ENCODE measurements at places on chromosomes 16 and 17.
A peak's percentile ranks its signal among the peaks of the same experiment; 100 is the strongest.

DNA sequence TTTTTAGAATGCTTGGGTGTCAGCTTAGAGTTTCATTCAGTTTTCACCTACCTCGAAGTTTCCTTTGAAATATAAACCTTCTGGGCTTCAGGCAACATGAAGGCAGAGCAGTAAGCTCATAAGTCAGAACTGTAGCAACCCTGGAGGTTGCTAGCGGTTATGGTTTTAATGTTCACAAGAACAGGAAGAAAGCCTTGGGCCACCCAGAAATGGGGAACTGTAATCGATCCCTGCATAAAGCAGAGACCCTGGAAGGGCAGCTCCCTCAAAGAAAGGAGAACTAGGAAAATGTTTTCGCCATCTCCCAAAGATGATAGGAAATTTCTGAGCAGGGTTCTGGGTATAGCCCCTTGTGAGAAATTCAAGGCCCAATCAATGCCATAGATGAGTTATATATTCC lies 47.8 kb upstream of the RASL10B start:
- DNase-seq = no peak

DNA sequence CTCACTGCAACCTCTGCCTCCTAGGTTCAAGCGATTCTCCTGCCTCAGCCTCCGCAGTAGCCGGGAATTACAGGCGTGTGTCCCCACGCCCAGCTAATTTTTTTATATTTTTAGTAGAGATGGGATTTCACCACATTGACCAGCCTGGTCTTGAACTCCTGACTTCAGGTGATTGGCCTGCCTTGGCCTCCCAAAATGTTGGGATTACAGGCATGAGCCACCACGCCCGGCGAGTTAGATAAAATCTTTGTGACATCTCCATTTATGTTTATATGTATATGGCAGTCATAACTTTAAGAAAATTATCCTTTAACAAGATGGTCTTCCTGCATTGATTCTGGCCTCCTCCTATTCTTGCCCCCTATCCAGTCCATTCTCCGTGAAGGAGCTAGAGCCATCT lies 24.0 kb downstream of the CCDC42 start:
- DNase-seq = no peak

GRCh38 chr17:13346081-13346533 lies 255.6 kb downstream of the HS3ST3A1 start:
- DNase-seq = peak; percentile 91

GRCh38 chr17:44197107-44197506 lies 2.6 kb downstream of the ATXN7L3 start:
- DNase-seq = no peak

DNA sequence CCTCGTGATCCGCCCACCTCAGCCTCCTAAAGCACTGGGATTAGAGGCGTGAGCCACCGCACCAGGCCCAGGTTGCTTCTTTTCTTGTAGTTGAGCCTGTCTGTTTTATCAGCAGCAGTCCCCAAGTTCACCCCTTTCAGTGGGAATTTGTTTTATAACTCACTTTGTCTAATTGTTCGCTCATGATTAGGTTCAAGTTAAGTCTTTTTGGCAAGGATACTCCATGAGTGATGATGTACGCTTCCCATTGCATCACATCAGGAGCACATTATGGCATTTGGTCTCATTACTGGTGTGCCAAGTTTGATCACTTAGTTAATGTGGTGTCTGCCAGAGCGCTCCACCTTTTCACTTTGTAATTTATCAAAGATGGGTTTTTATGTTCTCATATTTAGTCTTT lies 14.4 kb upstream of the GJD3 start:
- DNase-seq = no peak

DNA sequence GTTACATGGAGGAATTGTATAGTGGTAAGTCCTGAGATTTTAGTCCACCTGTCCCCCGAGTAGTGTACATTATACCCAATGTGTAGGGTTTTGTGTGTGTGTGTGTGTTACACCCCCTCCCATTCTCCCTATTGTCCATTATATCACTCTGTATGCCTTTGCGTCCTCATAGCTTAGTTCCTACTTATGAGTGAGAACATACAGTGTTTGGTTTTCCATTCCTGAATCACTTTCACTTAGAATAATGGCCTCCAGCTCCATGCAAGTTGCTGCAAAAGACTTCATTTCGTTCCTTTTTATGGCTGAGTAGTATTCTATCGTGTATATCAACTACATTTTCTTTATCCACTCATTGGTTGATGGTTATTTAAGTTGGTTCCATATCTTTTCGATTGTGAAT lies 635 bp upstream of the FA2H start:
- no peak for DNase-seq

GRCh38 chr16:48284772-48285409 lies 37.6 kb upstream of the ABCC11 start:
- no peak for DNase-seq

- no peak for DNase-seq
Measured at GRCh38 chr17:61326330-61326729, 73.3 kb upstream of the TBX2 start.

DNA sequence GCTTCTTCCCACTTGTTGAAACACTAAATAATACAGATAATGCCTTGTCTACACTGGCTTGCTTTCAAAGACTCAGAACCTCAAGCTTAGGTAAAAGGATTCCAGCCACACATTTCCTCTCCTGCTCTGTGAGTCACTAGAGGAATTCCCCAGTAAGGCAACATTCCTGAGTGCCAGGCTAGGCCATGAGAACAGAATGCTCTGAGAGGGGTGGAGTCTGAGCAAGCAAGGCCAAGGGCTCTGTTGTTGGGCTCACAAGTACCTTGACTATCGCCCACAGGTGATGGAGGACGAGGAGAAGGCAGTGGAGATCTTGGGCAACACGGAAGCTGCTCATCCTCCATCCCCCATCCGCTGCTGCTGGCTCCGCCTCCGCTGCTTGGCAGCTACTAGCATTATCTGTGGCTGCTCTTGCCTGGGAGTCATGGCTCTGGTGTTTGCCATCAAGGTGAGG lies 6.7 kb upstream of the PHKG2 start:
- DNase-seq = peak; percentile 98

DNA sequence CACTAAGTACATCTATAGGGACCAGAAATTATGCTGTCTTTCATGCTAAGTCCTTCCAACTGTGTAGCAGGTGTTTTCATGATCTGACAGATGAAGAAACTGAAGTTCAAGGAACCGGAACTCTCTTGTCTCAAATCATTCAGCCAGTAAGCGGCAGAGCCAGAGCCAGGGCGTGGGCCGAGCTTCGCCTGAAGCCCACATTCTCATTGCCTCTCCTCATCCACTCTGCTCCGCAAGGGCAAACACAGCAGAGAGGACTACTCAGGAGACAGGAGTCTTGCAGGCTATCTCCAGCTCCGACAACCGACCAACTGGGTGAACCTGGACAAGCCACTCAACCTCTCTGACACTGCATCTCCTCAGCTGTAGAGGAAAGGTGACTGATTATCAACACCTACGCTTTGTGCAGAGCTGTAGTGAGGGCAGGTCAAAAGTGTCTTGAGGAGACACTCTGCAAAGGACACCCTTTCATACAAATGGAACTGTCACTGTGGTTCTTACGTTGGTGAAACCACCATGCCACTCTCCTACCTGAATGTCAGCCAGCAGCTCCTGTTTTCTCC lies 72.9 kb downstream of the CYTH1 start:
- DNase-seq = no peak

GRCh38 chr17:784143-784542 lies 2.0 kb downstream of the MRM3 start:
- no peak for DNase-seq

DNA sequence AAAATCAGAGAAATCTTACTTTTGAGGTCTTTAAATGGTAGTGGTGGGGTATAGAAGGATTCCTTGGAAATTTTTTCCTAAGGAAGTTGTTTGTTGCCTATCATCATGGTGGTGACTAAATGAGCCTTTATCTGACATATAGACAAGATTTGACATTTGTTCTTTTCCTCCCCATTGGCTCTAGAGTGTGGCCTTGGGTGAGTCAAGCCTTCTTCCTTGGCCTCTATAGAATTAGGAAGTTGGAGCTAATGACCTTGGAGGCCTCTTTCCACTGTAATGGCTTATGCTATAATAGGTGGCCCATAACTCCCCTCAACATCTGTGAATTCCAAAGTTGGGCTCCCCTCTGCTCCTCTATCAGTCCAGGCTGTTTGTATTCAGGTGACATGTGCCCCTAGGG lies 79.1 kb upstream of the HNF1B start:
- DNase-seq = no peak

DNA sequence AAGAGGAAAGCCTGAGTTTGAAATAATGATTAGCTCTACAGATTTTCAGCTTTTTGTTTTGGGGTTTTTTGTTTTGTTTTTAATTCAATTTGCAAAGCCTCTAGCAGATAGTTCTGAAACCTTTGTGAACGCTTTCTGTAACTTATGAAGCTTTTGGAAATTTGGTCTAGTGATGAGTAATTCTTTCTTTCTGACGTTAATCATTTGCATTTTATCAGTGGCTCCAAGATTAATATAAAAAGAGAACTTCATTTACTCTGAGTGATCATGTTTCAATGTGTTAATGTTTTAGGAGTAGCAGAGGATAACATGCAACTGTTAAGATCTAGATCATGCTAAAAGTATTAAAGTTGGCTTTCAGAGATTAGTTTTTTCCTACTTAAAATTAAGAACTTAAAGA lies 160.3 kb upstream of the TBX2 start:
- DNase-seq = no peak

- DNase-seq = no peak
Measured at GRCh38 chr17:76952402-76952801, 84.2 kb downstream of the MGAT5B start.

DNA sequence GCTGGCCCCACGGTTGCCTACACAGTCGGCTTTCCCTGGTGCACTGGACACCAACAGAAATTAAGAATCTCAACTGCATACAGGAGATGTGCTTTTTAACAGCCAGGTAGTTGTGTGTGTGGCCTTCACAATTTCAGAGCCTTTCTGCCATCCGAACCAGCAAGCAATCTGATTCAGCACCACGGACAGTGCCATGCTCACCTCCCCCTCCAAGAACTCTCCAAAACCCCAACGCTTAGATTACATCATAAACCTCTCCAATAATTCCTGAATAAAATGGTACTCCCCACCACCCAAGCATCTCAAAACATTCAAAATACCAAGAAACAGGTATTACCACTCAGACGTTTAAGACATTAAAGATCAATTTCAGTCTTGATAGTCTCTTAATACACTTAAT lies 31.8 kb downstream of the USP7 start:
- DNase-seq = peak; percentile 19

GRCh38 chr17:1970843-1971384 lies 54.2 kb downstream of the RTN4RL1 start:
- DNase-seq = no peak

DNA sequence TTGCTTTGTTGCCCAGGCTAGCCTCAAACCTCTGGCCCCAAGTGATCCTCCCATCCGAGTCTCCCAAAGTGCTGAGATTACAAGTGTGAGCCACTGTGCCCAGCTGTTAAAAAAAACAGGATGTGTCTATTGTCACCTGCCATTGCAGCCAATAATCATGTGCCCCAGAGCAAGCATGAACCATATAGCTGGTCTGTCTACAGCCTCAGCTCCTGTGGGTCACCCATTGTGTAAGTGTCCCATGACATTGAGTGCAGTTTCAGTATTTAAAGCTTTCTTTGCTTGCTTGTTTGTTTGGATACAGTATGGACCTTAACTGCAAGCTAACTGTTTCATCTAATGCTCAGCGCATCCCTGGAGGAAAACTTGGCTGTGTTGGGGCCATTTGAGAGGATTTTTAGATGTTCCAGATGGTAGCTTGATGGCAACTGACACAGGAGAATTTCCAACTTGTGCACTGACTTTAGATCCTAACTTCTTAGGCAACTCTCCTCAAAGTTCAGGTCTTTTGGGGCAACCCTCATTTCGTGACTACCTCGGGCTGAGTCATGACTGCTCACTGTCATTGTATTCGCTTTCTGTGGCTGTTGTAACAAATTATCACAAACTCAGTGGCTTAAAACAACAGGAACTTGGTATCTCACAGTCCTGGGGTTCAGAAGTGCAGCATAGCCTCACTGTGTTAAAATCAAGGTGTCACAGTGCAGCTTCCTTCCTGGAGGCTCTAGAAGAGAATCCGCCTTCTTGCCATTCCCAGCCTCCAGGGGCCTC lies 30.3 kb upstream of the ADORA2B start:
- no peak for DNase-seq

DNA sequence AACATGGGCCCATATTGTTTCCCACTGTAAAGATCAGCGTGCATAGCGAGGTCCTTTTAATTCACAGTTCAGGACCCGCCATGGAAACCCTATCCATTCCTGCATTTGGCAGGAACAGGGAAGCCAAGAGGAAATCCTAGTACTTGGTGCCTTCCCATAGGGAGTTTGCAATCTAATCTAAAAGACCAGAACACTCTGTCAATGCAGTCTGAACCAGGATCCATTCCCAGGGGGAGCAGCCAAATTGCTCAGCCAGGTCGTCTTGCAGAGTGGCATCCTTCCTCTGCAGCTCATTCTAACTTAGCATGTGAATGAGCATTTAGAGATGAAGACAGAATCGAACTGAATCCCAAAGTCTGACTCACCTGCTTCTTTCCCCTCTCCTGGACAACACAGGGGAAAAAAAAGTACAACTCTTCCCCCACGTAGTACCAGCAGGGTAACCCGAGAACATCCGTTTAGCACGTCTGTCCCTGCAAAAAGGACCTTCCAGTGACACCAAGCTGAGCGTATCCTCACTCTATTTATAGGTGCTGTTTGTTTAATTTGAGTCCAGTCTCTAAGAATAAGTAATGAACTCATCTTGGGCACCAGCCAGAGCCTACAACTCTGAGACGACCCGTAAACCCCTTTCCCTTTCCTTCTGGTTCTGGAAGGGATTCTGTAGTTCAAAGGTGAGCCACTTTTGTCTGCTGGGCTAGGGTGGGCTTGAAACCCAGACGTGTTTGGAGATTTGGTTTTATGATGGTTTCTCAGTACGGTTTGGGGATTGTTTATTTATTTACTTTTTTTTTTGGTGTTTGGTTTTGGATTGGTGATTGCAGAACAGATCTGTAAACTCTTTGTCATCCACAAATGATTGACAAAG lies 74.5 kb downstream of the ERCC4 start:
- DNase-seq = no peak

- peak; percentile 96 for DNase-seq
Measured at GRCh38 chr16:5041600-5042133, 7.9 kb upstream of the NAGPA start.

DNA sequence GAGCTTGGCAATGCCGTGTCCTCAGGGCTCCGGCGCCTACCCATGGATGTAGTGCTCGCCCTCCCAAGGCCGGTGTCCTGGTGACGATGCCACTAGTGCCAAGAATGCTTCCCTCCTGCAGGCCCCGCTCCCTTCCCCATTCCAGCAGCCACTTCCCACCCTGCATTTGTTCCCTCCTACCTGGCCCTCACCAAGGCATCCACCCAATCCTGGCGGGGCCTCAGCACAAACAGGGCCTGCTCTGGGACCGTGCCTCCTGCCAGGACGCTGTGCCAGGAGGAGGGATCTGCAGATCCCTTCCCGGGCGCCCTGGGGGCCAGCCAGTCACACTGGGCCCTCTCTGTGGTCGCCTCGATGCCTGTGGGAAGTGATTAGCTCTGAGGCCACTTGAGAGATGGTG lies 25.1 kb downstream of the ABR start:
- DNase-seq = no peak

DNA sequence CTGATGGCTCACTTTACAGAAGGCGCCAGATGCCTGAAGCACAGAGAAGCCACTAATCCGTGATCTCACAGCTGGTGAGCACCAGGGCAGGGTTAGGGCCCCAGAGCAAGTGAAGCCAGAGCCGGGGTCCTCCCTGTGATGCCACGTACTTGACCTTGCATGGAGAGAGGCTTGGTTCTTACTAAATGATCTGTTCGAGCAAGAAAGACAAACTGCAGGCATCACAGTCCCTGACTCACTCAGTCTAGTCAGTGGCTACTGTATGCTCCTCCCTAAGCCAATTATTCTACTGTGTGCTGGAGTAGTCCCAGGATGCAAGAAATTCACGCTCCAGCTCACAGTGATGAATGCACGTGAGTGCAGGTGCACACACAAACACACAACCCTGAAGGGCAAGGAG lies 55.4 kb downstream of the SDK2 start:
- DNase-seq = no peak
